ENCODE measurements at places on chromosomes 3 and 15. TPM values are rescaled to one million over a fixed set of nuclear protein-coding genes. Genes with fewer than 3 reads are reported as not detected.

DHX30 gene
- total RNA-seq: 177 TPM

PXYLP1 gene
- total RNA-seq: 6.3 TPM

KCNAB1 gene
- not detected for total RNA-seq

FEM1B gene
- total RNA-seq: 49.7 TPM

RTP4 gene
- total RNA-seq: 3.8 TPM

CELF6 gene
- total RNA-seq: 1.00 TPM

P2RY1 gene
- total RNA-seq: 1.2 TPM

PLCB2 gene
- total RNA-seq: 90.5 TPM

DNA sequence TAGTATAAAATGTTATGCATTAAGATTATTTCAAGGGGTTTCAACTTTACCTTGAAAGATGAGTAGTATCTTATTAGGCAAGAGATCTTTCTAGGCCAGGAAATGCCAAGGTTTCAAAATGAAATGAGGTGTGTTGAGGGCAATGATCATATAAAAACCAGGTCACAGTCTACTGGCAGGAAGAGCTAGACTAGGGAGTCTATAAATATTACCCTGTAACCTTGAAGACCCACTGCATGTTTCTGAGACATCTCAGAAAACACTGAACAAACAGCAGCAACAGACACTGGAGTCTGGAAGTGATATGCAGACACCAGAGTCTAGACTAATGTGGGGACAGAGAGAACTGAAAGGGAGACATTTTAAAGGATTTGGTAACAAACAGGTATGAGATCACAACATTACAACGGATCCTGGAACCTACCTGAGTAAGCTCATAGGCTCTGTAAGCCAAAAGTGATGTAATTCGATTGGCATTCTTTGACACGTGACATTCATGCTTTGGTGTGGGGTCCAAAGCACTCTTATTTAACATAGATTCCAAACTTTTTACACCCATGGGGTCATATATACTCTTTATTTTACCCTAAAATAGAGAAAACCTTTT lies 15.0 kb downstream of the TASOR start:
- DNase-seq: no peak

- no peak for DNase-seq
These were observed 780 bp upstream of the P4HTM start for GRCh38 chr3:48989126-48989795.

DNA sequence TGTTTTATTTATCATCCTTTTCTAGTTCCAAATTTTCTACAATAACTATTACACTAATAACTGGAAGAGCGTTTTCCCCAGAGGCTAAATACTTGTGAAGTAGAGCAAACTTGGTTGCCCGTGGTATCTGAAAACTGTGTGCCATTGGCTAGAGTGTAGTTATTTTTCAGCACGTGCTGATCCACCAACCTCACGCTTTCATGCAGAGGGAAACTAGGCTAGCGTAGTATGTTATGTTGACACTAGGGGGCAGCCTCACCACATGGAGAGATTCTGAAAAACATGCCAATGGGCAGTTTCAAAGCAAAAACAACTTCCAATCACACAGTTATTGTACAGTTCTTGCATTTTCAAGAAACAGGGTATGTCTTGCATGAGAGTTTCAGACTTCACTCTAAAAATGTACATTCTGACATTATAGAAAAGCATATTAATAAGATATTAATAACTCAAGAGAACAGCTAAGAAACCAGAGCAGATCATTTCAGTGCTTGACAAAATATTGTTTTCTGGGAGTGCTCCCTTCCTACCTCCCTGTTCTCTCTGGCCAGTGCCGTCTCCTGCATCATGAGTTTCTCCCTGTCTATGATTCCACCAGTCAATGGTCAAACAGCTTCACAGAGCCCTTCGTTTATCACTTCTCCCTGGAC lies 39.7 kb downstream of the SPATA12 start:
- DNase-seq: peak; percentile 70

DNA sequence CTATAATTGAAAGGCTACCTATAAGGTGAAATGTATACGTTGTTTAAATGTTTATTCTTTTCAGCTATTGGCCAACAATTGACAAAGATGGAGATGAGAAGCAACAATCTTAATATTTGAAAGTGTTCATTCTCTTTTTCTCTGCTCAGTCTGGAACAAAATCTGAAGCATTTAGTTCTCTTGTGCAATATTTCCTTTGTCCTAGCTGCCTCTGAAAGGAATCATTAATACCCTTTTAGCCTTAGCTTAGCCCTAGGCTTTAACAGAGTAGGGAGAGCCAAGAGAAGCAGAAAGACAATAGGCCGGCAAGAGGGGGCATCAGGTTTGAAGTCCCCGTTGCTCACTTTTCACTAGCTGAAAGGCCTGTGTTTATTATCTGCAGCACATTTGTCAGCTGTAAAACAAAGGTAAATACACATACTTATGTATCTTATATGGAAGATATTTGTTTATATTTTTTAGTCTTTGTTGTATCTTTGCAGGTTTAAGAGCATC lies 422.5 kb upstream of the SEMA6D start:
- DNase-seq: no peak

- DNase-seq: no peak
These were observed 62.2 kb downstream of the PLCH1 start for GRCh38 chr3:155682426-155683343.

DNA sequence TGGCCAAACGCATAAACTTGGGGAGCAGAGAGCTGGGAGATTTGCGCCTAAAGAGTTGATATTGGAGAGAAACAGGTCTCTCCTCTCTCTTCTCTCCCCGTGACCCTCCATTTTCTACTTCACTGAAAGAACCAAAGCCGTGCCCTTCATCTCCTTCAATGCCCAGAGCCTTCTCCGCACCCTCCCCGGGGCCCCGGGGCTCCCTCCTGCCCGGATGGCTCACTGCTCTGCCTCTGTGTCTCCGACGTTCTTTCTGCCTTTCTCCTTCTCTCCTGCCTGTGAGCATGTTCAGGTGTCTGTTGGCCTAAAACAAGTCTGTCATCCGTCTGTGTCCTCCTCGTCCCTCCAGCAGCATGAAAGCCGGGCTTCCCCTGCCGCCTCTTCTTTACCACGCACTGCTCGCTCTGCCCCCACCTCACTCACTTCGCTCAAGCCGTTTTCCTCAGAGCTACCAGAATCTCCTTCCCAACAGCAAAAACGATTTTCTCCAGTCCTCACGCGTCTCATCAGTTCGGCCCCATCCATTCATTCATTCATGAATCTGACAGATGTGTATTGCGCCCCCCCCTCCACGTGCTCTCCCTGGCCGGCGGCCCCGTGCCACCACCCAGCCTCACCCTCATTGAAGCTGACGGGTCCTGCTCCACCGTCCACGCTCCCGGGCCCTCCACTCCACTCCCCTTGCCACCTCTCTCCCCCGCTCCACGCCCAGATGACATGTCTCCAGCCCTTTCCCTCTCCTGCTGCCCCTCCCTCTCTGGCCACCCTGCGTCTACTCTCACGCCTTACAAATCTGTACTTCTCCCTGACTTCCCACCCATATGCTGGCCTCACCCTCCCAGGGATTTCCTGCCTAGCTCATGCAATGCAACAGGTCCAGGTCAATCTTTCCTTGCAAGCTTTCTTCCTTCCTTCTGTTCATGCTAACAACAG lies 10.2 kb downstream of the MUC4 start:
- peak; percentile 59 for DNase-seq

GRCh38 chr3:107206945-107207344 lies 170.3 kb upstream of the CCDC54 start:
- DNase-seq: no peak

DNA sequence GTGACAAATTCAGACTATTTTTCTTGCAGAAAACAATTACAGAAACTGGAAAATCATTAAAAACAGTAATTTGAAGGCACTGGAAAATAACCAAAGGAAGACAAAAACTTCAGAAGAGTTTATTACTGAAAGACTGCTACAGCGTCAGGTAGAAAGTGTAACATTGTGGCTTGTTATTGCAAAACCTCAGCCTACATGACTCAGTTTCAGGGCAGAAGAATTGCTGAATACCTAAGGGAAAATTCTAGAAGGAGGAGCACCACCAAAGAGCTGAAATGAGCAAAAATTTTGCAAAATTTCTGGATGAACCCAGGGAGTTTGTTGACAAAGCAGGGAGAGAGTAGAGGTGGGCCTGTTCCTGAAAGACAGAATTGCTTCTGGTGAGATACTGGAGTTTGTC lies 219.6 kb downstream of the C3orf38 start:
- no peak for DNase-seq

DNA sequence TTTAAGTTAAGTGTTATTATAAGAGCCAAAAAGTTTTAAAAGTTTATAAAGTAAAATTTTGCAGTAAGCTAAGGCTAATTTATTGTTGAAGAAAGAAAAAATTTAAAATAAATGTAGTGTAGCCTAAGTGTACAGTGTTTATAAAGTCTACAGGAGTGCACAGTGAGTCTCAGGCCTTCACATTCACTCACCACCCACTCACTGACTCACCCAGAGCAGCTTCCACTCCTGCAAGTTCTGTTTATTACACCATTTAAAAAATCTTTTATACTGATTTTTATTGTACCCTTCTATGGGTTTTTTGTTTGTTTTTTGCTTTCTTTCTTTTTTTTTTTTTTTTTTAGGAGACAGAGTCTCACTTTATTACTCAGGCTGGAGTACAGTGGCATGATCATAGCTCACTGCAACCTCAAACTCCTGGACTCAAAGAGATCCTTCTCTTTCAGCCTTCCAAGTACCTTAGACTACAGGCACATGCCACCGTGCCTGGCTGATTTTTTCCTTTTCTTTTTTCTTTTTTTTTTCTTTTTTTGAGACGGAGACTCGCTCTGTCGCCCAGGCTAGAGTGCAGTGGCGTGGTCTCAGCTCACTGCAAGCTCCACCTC lies 25.9 kb downstream of the CSTA start:
- DNase-seq: no peak

DNA sequence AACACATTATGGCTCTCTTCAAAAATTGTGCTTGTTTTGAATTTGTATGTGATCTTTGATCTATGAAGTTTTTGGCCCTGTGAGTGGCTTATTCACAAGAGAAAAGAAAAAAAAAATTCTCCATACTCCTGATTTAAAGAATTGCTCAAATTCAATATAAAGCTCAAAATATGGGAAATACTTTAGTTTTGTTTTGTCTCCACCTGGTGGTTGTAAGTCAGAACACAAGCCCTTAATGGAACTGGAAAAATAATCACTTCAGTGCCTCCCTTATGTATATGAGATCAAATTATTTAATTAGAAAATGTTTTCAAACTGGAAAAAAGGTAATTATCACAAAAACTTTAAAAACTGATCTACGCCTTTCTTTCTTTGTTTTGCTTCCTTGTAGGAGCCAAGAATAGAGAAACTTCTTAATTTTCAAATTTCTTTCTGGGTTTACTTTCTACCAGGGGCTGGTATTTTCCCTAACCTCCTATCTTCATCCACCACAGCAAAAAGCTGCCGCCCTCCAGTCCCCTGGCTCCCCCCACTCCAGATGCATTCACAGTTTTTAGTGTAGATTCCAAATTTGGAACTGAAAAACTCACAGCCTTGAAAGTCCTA lies 50.6 kb downstream of the SERP1 start:
- DNase-seq: no peak

DNA sequence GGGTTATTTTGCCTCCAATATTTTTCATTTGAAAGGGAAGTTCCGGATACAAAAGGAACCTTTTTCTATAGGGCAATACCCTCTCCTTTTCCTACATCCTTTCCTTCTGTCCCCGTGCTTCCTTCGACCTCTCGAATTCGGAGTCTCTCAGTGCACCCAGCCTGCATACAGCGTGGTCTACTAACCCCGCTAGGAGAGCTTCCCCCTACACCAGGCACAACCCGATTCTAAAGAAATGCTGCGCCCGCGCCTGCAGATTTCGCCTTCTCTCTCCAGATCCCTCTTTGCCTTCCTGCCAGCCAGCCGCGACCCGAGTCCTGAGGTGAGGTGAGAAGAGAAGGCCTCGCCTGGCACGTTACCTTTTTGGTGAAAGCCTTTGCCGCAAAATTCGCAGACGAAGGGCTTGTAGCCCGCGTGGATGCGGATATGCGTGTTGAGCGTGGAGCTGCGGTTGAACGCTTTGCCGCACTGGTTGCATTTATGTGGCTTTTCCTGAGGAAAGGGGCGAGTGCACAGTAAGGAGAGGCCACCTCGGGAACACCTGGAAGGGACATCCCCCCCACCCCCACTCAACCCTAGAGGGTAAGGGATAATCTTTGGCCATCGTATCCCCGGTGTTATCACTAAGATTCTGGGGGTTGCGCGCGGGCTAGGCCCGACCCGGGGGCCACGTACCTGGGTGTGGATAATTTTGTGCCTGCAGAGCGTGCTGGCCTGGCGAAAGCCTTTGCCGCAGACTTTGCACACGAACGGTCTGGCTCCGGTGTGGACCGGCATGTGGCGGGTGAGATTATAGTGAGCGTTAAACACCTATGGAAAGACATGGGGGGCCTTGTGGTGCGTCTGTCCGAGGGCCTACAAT lies 2.3 kb downstream of the FEZF2 start:
- no peak for DNase-seq

DNA sequence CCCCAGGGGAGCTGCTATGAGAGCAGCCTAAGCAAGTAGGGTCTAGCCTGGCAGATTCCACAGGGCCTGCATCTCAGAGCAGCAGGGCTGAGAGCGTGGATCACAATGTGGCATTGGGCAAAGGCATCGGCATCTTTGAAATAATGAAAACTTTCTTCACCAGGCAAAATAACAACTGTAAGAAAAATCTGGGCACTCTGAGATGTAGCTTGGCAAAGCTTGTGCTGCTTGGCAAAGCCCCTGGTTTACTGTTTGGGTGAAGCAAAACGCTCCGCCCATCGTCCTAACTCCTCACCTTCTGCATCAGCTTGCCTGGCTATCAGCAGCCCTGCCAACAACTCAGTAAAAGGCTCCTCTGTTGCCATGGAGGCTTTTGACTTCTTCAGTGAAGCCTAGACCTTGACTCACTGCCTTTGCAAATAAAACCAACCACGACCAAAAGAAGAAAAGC lies 212.8 kb upstream of the EIF1B start:
- no peak for DNase-seq

DNA sequence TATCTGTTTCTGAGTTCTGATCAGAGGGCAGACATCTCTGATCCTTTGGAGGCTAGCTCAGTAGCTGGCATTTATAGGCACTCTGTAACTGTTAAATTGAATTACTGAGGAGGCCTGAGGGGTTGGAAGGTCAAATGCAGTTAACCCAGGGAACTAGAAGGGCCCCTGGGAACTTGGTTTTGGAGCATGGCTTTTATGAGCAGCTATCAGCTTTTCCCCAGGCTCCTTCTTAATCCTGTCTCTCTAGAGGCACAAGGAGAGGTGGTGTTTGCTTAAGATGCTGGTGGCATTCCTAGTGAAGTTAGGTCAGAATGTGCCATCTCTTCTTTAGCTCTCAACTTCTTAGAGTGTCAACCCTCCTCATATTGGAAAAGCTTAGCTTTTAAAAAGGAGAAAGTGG lies 128.9 kb downstream of the LPP start:
- DNase-seq: no peak

GRCh38 chr3:145704020-145704419 lies 457.0 kb downstream of the PLOD2 start:
- no peak for DNase-seq

DNA sequence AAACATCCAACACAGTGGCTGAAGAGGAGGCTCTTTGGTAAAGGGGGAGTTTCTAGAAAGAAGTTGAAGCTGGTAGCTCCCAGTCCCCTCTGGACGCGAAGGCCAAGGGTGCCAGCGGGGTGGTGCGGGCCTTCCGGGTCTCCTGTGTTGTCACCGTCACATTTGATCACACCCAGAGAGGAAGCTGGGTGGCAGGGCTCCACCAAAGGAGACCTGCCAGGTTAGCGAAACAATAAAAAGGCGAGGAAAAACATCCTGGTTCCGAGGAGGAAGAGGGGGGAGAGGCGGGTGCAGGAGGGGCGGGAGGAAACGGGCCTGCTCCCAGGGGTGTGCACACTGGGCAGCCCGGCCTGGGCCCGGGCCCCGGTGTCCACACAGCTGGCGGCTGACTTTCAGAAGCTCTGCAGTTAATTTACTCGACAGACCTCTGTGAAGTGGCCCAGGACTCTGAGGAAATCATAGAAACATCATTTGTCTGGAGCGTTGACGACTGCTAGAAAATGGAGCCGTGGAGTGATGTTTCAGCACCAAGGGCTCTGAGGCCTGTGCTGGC lies 12.1 kb downstream of the HEG1 start:
- DNase-seq: no peak
